Right lobe of liver (tissue), 6 donors: ENCODE measurements at places on chromosomes 2 and 18. TPM values are rescaled to one million over a fixed set of nuclear protein-coding genes. Genes with fewer than 3 reads are reported as not detected.

The IL36B gene
- total RNA-seq, result not detected

The GNLY gene
- 1.1 TPM for total RNA-seq

The PDCD1 gene
- total RNA-seq, result 0.20 TPM

The CYP27A1 gene
- 346 TPM for total RNA-seq

GRCh38 chr18:78612801-78613200, 366.8 kb upstream of the SALL3 start:
- no peak for DNase-seq
- no peak overlapping the region for H3K4me3 ChIP-seq
- no peaks in the 10 kb centered on the region for H3K36me3 ChIP-seq
- no peaks in the 10 kb centered on the region for H3K27me3 ChIP-seq

- no peak for DNase-seq
- H3K4me1 ChIP-seq, result no peaks in the 10 kb centered on the region
- H3K27ac ChIP-seq, result no peak overlapping the region
- H3K4me3 ChIP-seq, result no peak overlapping the region
Observed at GRCh38 chr2:76120176-76120575, 409.5 kb upstream of the GCFC2 start.

- no peaks in the 10 kb centered on the region for H3K4me1 ChIP-seq
- no peak overlapping the region for H3K27ac ChIP-seq
- no peaks in the 10 kb centered on the region for H3K36me3 ChIP-seq
- no peaks in the 10 kb centered on the region for H3K27me3 ChIP-seq
- H3K4me3 ChIP-seq, result no peak overlapping the region
Observed at GRCh38 chr2:191913796-191914195, 66.9 kb upstream of the CAVIN2 start.

- H3K4me1 ChIP-seq, result no peaks in the 10 kb centered on the region
- no peak overlapping the region for H3K27ac ChIP-seq
- H3K4me3 ChIP-seq, result peak overlapping the region; percentile 19
- H3K36me3 ChIP-seq, result no peaks in the 10 kb centered on the region
- DNase-seq, result peak; percentile 83
- no peaks in the 10 kb centered on the region for H3K27me3 ChIP-seq
Observed at GRCh38 chr18:63155169-63155852, 164.3 kb downstream of the BCL2 start.

GRCh38 chr2:27569398-27569797, 13.4 kb upstream of the ZNF512 start:
- H3K27ac ChIP-seq, result no peak overlapping the region
- no peak for DNase-seq
- H3K4me1 ChIP-seq, result no peaks in the 10 kb centered on the region
- no peak overlapping the region for H3K4me3 ChIP-seq
- no peaks in the 10 kb centered on the region for H3K27me3 ChIP-seq

GRCh38 chr2:190407662-190408537, at the start of gene MFSD6:
Gene MFSD6 (plus strand): TSS chr2:190408355. CDS start chr2:190436030, 27,675 bp downstream.
- peak; percentile 73 for DNase-seq
- H3K27me3 ChIP-seq, result no peaks in the 10 kb centered on the region

- H3K4me3 ChIP-seq, result no peak overlapping the region
- H3K36me3 ChIP-seq, result no peaks in the 10 kb centered on the region
- no peak overlapping the region for H3K27ac ChIP-seq
- H3K4me1 ChIP-seq, result no peaks in the 10 kb centered on the region
- no peaks in the 10 kb centered on the region for H3K27me3 ChIP-seq
- no peak for DNase-seq
Observed at GRCh38 chr2:190744041-190744440, 95.2 kb downstream of the NAB1 start.

DNA sequence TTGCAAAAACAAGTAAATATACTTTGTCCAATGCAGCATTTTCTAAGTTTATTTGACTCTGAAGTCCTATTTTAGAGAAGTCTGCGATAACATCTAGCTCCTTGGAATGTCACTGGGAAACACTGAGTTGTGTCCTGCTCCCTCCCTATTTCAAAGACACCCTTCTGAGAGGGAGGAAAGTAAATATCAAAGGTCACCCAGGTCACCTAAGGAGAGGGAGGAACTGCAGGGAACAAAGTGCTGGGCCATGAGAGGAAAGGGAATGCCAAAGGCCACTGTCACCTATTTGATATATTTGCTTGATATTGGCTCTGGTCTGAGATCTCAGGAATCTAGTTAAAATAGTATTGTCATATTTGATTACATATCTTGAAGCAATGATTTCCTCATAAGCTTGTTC, 201.3 kb downstream of the GCA start:
- H3K4me1 ChIP-seq, result no peaks in the 10 kb centered on the region
- no peak for DNase-seq
- H3K27me3 ChIP-seq, result no peaks in the 10 kb centered on the region

DNA sequence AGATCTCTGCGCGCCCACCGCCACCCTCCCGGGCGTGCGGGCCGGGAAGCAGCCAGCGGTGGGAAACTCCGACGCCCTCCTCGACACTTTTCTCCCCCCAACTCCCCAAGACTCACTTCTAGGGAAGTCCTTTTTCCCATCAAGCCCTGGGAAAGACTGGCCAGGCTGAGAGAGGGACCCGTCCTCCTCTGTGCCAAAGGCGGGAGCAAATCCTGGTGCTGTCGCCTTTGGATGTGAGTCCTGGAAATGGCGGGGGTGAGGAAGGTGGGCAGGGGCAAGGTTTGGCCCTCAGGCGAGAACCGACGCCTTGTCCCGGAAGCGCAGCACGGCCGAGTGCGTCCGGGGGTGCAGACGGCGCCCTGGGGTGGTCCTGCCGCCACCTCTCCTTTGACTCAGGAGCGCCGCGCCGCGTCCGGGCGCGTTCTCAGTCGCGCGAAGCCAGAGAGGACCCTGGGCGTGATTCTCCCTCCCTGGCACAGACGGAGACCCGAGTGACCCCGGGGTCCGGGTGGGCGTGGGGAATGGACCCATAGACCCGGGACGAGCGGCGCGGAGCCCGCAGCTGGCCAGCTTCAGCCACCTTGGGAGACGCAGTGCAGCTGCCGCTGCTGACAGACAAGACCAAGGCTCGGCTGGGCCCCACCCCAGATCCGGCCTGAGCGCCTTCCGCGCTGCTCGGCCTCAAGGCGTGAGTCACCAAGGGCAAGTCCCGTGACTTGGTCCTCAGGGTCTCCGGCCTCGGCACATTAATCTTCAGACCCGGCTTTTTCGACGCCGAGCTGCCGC, 3.5 kb upstream of the LBX2 start:
- H3K27me3 ChIP-seq, result no peaks in the 10 kb centered on the region
- peak overlapping the region; percentile 93 for H3K27ac ChIP-seq
- no peaks in the 10 kb centered on the region for H3K36me3 ChIP-seq
- peak overlapping the region; percentile 84 for H3K4me3 ChIP-seq
- DNase-seq, result peak; percentile 80
- peaks cover 44% of the 10 kb centered on the region for H3K4me1 ChIP-seq

DNA sequence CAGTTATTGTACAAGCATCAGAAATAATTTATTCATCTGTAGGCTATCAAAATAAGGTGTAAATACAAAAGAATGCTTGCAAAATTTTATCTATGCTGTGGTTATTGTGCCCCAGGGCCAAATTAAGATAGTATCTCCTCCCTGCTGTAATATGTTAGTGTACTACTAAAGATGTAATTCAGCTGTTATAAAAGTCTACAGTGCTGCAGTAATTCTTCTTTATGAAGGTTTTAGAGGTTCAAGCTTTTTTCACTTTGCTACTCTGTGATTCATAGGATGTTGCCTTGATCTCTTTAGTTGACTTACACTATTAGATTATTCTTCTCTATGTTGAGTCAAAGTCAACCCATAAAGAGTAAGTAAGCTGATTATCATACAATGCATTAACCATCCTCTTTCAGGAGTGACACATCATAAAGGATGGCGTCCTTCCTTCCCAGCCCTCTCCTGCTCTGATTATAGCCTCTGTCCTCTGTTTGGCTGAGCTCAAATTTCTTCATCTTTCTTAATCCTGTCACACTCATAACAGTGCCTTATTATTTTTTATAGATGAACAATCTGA, 29.3 kb upstream of the DYNAP start:
- no peaks in the 10 kb centered on the region for H3K27me3 ChIP-seq
- no peak for DNase-seq
- H3K36me3 ChIP-seq, result no peaks in the 10 kb centered on the region
- no peak overlapping the region for H3K4me3 ChIP-seq

GRCh38 chr18:11780042-11780441, 71.2 kb upstream of the CHMP1B start:
- H3K36me3 ChIP-seq, result no peaks in the 10 kb centered on the region
- H3K4me3 ChIP-seq, result no peak overlapping the region
- H3K27ac ChIP-seq, result no peak overlapping the region
- DNase-seq, result no peak
- H3K4me1 ChIP-seq, result no peaks in the 10 kb centered on the region

DNA sequence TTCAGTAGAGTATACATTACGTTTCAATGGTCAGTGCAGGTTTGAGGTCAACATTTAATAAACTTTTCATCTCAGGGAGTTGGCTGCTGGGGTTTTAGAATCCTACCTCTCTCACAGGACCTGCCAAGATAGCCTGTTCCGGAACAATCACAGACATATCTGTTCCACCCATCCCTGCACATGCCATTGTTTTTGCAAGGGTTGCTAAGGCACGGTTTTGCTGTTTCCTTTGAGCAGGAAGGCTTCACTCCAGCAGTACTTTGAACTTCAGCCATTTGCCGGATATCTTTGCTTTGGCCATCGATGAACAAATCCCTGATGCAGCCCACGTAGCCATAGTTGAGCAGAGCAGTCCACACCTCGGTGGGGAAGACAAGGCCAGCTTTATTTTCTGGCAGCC, 493.8 kb downstream of the NRXN1 start:
- no peak overlapping the region for H3K27ac ChIP-seq
- H3K27me3 ChIP-seq, result no peaks in the 10 kb centered on the region
- H3K4me1 ChIP-seq, result no peaks in the 10 kb centered on the region
- H3K4me3 ChIP-seq, result no peak overlapping the region
- no peak for DNase-seq
- no peaks in the 10 kb centered on the region for H3K36me3 ChIP-seq

DNA sequence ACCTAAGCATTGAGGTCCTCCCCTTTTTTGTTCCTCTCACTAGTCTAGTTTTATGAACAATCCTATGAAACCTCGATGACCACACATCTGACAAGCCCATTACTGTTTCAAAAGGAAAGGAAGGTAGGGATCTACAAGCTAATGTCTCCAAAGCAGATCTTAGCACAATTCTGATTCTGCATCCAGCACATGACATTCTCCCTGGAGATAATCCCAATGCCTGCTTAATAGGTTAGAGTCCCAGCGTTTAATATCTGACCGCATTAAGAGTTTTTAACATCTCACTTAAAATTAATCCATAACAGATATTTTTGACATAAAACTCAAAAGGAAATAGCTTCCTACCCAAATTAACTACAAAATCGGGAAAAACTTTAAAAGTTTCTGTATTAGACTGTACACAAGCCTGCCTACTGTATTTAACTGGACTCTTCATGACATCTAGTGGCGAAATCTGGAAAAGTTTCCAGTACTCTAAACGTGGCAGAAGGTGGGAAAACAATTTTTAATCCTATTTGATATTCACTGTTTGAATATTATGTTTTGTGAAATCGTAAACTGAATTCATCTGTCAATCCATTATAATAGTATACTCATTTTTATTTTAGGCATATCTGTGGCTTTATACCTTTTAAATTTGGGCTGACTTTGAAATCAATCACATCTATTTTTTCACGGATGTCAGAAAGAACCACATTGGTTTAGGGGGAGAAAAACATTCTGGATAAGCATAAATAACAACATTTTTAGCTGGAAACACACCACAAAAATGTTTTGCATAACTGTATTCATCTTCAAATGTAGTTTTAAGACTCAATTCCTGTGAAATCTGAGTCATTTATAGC, 62.4 kb downstream of the TXNL1 start:
- H3K4me1 ChIP-seq, result peaks cover 24% of the 10 kb centered on the region
- H3K36me3 ChIP-seq, result no peaks in the 10 kb centered on the region
- H3K4me3 ChIP-seq, result no peak overlapping the region
- no peaks in the 10 kb centered on the region for H3K27me3 ChIP-seq
- DNase-seq, result no peak

DNA sequence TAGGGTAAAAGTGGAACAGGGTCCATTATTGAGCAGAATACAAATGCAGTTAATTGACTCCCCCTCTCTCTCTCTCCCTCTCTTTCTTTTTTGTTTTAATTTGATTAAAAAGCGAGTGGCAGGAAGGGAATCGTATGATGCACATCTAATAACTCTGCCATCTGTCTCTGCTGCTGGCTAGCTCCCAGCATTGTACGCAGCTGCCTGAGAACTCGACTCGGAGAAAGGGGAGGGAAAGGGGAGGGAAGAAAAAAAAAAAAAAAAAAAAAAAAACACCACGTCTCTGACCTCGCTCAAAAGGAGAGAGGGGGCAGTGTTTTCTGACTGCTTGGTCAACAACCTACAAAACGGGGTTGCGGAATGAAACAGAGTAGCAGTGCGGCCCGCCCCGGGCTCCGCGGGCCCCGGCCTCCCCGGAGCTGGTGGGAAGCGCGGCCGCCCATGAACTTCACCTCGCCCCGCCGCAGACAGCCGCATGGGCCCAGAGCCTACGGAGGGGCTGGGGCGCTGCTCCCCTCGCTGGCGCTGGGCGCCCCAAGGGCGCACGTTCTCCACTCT, 265.7 kb downstream of the TCF4 start:
- no peaks in the 10 kb centered on the region for H3K4me1 ChIP-seq
- H3K27ac ChIP-seq, result peak overlapping the region; percentile 72
- H3K36me3 ChIP-seq, result no peaks in the 10 kb centered on the region
- peak overlapping the region; percentile 19 for H3K4me3 ChIP-seq
- peaks cover 11% of the 10 kb centered on the region for H3K27me3 ChIP-seq
- peak; percentile 56 for DNase-seq

DNA sequence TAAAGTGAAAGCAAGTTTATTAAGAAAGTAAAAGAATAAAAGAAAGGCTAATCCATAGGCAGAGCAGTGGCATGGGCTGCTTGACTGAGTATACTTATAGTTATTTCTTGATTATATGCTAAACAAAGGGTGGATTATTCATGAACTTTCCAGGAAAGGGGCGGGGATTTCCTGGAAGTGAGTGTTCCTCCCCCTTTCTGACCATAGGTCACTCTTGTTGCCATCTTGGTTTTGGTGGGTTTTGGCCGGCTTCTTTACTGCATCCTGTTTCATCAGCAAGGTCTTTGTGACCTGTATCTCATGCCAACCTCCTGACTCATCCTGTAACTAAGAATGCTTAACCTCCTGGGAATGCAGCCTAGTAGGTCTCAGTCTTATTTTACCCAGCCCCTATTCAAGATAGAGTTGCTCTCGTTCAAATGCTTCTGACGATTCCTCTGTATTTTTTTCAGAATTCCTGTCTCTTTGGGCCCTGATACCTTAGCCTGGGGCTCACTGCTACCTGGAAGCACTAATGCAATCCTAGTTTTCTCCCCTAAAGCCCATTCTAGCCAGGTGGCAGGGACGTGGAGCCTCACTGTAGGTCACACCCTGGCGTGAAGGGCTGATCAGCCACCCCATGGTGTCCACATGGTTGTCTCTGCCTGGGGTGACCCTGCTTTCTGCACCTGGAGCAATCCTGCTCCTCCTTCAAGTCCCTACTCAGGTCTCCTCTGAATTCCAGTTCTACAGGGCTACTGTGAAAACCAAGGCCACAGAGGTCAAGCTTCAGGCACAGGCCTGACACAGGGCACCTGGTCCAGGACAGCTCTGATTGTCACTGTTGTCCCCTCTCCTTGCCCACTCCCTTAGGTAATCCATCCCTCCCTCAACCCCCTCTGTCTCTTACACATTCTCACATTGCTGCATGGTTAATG, 6.0 kb upstream of the SLC35F6 start:
- no peaks in the 10 kb centered on the region for H3K36me3 ChIP-seq
- peaks cover 7% of the 10 kb centered on the region for H3K4me1 ChIP-seq
- H3K4me3 ChIP-seq, result no peak overlapping the region
